Forelimb muscle (tissue), 1 donor: ENCODE measurements at places on chromosomes 11 and 22. TPM values are rescaled to one million over a fixed set of nuclear protein-coding genes. Genes with fewer than 3 reads are reported as not detected.

MFNG gene
- 7.3 TPM for polyA plus RNA-seq

RNF141 gene
- polyA plus RNA-seq: 23.0 TPM

TTC36 gene
- polyA plus RNA-seq: 2.4 TPM

CCDC89 gene
- 2.8 TPM for polyA plus RNA-seq
